ENCODE measurements at places on chromosomes 7 and 10. TPM values are rescaled to one million over a fixed set of nuclear protein-coding genes. Genes with fewer than 3 reads are reported as not detected.

DNA sequence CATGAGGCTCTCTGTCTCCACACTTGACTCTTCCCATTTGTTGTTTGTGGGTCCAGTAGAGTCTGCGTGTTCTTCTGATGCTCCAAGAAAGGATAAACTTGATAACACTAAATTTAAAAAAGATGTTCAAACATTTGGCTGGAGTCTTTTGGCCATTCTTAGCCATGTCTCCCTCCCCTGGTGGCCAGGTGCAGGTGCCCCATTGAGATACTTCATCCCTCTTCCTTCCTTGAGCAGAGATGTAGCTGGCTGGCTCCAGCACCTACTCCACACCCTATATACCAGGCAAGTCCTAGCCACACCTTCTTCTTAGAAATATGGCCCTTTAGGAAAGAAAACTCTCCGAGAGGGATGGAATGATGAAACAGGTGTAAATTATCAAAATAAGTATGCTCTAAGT lies 103.2 kb upstream of the GJD4 start:
- DNase-seq = no peak

GRCh38 chr10:95429639-95430038 lies 131.5 kb downstream of the SORBS1 start:
- no peak for DNase-seq

- DNase-seq = peak; percentile 24
Measured at GRCh38 chr10:101219139-101219945, 9.9 kb downstream of the LBX1 start.

- no peak for DNase-seq
Measured at GRCh38 chr10:11698691-11699549, 43.3 kb upstream of the ECHDC3 start.

GRCh38 chr10:127964621-127965020 lies 57.7 kb downstream of the PTPRE start:
- no peak for DNase-seq

GRCh38 chr7:23474094-23474828 lies 4.0 kb upstream of the IGF2BP3 start:
- DNase-seq = peak; percentile 98

- DNase-seq = no peak
Measured at GRCh38 chr7:46969303-46970130, 612.4 kb downstream of the TNS3 start.

GRCh38 chr7:66330961-66331360 lies 125.8 kb downstream of the TPST1 start:
- DNase-seq = peak; percentile 90

Gene EBLN1
- not detected for total RNA-seq

Gene SCRN1
- total RNA-seq = 85.6 TPM

Gene RBP4
- total RNA-seq = 77.4 TPM

Gene TRIM4
- total RNA-seq = 30.9 TPM

Gene CLDN4
- total RNA-seq = 342 TPM

Gene MEOX2
- 1.2 TPM for total RNA-seq
